ENCODE measurements at places on chromosomes 6 and 20.
A peak's percentile ranks its signal among the peaks of the same experiment; 100 is the strongest.

GRCh38 chr20:3010985-3011723 is 32.3 kb upstream of the GNRH2 start:
- no peak for DNase-seq

- no peak for DNase-seq
These were observed 455.3 kb downstream of the HACE1 start for GRCh38 chr6:104404377-104404776.

DNA sequence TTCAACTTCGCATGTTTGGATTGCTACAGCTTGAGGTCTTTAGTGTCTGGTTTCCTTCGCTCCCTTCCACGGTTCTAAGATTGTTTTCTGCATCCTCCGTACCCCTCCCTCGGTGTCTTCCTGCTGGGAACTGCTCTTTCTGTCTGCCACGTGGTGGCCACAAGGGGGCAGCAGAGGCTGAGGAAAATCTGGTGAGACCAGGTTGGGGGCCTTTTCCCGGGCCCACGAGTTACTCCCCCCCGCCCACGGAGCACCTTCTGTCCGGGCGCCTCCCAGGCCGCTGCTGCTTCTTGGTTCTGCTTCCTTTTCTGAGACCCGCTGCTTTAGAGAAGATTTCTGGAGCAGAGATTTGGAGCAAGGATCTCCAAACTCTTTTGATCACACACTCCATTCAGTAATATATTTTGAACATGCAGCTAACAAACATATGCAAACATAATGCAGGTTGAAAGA is 21.1 kb upstream of the NOTCH4 start:
- peak; percentile 54 for DNase-seq

DNA sequence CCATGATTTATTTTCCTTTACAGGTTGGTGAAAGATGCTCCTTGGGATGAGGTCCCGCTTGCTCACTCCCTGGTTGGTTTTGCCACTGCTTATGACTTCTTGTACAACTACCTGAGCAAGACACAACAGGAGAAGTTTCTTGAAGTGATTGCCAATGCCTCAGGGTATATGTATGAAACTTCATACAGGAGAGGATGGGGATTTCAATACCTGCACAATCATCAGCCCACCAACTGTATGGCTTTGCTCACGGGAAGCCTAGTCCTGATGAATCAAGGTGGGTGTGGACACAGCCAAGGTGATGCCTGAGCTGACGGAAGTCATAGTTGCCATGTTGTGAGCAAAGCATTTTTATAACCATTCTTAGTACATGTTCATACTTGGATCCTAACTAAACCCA is 34.6 kb upstream of the CALHM6 start:
- no peak for DNase-seq

DNA sequence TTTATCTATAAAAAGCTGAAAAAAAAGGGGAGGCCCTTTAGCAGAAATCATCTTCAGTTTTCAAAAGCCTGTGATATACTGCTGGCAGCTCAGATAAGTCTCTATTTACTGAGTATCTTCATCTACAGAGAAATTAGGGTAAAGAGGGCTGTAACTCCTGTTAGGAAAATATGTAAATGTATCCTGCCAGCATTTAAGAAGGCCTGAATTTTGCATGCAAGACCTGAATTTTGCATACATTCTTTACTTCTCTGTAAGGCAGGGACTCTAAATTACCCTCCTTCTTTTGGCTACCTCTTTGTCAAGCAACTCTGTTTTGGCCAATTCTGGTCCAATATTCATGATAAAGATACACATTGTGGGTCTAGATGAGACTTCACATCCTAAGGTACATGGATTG is 150.6 kb upstream of the SPACA1 start:
- DNase-seq: no peak

DNA sequence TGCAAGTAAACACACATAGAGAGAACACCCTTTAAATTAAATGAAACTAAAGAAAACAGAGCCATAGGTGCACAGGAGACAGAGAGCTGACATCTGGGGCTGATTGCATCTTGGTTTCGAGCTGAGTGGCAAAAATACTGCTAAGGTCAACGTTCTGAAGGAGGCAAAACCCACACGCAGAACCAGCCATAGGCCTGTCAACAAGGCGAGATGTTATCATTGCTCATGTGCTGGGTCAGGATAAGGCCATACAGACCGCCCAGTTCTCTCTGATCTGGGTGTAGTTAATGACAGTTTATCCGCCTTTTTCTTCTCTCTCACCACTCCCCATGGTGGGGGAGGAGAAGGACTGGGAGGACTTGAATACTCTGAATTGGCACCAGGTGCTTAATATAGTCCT is 4.5 kb upstream of the FAM110A start:
- DNase-seq: no peak

DNA sequence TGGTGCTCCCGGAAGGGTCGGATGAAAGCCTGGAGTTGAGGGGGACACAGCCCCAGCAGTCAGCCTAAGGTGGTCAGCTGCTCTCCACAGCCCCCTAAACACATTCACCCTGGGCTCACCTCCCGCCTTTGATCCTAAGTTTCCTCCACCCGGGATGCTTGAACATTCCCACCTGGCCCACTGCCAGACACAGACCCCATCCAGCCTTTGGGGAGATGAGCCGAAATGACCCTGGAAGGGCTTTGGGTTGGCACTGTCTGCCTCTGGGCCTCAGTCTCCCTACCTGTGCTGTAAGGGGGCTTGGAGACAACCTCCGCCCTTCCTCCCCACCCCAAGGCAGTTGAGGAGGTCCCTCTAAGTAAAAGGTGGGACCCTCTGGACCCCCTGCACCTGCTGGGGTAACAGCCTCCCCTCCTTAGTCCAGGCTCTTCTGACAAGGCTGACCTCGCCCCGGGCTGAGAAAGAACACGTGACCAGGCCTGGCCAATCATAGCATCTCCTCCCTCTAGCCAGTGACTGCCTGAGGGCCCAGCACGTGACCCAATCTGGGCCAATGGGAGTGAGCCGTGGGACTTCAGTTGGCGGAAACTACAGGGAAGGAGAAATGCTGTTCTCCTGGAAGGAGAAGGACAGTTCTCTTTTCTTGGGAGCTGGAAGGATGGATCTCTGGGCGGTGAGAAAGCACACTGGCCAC is 16.9 kb upstream of the UBE2V1 start:
- no peak for DNase-seq

DNA sequence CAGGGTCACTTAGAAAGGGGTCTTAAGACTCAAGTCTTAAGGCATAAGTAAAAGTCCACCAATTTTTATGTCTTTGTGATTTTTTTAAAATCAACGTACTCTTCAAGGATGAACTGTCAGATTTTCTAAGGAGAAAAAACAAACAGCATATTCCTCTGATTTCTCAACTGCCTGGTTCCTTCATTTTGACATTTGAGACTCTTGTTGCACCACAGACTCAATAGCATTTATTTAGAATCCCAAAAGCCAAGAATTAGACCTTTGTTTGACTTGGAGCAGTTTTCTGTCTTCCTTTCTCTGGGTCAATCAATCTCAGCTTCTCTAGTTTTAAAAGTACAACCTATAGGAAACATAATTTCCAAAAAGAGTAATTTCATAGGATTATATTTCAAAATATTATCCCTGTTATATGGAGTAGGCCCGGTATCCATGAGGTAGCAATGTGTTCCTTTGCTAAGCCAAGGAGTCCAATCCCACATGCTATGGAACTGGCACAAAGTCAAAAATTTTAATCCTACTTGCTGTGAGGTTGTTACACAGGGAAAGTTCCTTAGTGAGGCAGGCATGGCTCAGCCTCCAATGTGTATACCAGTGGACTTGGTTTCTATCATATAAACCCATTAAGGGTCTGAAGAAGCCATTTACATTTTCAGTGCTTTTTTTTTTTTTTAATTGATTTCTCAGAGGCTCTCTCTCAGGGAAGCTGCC is 405.7 kb downstream of the KIF16B start:
- DNase-seq: no peak

- DNase-seq: no peak
These were observed 116.3 kb downstream of the GMPR start for GRCh38 chr6:16354692-16355091.

GRCh38 chr6:14915888-14916832 is 329.7 kb upstream of the JARID2 start:
- no peak for DNase-seq

GRCh38 chr6:148747145-148747470 is 278 bp downstream of the UST start:
- DNase-seq: peak; percentile 11

GRCh38 chr20:54017846-54018245 is 52.5 kb downstream of the BCAS1 start:
- DNase-seq: no peak

DNA sequence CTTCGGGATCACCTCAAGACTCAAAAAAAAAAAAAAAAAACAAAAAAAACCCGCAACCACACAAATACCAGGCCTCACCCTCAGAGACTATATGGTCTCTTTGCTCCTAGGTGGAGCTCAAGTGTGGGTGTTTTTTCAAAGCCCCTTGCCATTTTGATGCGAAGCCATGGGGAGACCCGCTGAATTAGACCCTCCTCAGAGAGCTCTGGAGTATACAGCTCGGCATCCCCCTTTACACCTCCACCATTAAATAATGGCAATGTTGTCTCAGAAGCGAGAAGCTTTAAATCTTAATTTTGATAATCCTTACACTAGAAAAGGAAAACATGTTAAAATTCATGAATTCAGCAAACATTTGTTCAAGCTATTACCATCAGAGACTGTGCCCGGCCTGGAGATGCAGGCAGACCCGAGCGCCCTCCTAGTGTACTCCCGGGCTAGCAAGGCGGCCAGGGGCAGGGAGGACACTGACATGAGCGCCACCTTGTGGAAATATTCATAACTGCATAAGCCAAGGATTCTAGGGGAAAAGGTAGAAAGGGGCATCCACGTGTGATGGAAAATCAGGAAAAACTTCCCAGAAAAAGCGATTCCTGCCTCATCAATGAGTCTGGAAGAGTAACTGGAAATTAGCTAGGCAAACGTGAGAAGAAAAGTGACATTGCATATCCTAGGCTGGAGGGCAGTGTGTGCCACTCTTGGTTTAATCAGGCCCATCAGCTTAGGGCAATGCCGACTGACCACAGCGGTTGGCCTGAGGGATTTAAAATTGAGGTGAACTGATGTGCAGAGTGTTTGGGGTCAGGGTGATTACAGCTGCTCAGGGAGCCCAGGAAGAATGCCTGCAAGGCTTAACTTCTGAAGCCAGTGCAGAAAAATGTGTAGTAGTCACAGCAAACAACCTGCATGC is 72.5 kb downstream of the B3GAT2 start:
- peak; percentile 23 for DNase-seq

DNA sequence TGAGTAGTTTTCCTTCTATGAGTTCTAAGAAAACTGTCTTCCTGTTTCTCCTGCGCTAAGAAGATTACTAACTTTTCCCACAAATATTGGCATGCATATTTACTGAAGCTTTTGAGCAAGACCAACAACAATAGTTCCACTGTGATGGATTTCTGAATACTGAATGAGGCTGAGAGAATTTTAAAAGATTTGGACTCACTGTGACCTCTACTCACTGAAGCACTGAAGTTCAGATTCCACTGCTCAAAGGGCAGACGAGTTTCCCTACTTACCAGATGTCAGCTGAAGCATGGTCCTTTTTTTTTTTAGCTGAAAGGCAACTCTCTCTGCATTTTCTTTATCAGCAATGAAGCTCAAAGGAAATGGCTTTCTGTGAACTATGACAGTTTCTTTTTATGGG is 718.5 kb downstream of the RFPL4B start:
- no peak for DNase-seq

DNA sequence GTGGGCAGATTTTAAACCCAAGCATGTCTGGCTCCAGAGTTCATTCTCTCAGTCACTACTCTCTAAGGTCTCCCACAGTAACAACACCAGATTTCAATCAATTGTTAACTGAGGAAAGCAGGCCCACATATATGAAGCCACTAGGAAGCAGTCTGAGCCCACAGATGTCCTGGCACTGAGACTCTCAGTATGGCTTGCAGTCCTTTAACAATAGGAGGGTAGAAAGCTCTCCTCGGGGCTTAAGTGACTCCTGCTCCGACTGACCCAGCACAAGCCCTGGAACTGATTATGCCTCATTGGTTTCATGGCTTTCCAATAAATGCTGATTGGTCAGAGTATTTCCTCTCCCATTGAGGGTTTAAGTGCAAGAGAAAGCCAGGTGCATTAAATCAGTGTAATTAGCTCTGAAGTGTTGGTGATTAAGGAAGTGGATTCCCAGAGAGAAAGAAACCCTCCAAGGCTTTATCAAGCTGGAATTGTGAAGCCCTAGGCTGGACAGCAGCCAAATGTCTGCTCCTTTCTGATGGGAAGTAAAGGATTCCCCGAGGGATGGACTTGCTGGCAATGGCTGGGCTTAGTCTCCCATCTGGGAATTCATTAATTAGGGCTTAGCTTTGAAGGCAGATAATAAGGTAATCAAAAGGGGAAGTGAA is 76.6 kb upstream of the PROKR2 start:
- no peak for DNase-seq

DNA sequence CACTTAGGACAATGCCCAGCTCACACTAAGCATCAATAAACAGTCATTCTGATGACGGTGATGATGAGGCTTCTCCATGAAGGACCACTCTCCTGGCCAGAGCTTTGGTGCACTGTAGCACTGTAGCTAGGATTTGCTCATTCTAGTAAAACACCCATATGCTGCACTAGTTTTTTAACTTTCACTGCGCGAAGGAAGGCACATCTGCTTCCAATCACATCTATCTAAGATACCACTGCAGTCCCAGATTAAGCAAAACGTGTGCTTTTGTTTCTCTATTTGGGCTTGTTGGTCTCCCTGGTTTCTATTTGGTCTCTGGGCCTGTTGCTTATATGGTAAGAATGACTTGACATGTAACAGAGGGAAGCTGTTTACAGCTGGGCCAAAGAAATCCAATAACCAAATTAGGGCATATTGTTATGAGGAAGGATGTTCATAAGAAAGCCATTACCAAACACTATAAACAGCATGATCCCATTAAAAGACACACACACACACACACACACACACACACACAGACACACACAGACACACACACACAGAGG is 62.4 kb downstream of the FAM229B start:
- no peak for DNase-seq

GRCh38 chr20:38231531-38232121 is 28.9 kb downstream of the KIAA1755 start:
- no peak for DNase-seq

DNA sequence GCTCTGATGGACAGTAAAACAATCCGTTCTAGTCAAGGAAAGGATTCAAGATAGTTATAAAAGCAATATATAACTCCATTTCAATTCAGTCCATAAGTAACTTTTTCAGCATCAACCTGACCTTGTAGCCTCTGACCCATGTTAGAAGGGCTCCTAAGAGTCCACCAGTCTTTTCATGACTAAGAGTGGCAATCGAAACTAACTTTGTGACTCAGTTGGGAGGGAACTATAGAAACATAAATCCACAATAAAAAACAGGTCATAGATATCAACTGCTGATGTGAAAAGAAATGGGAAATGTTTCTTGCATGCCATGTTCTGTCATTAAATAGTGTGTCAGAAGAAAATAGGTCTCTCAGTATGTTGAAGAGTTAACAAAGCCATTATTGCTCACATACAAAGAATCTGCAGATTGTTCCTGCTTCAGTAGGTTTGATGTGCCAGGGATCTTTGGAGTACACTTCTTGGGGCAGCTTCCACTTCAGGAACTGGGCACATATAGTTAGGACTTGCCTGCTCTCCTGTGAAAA is 16.2 kb upstream of the RBL1 start:
- DNase-seq: no peak
